Activated naive CD4-positive, alpha-beta T cell treated with anti-CD3 and anti-CD28 coated beads, Interleukin-2, amount 50 U/mL, for 72 hours (primary cell): ENCODE measurements at places on chromosomes 4 and X. TPM values are rescaled to one million over a fixed set of nuclear protein-coding genes. Genes with fewer than 3 reads are reported as not detected.

The CDKL2 gene
- 1.5 TPM for total RNA-seq

DNA sequence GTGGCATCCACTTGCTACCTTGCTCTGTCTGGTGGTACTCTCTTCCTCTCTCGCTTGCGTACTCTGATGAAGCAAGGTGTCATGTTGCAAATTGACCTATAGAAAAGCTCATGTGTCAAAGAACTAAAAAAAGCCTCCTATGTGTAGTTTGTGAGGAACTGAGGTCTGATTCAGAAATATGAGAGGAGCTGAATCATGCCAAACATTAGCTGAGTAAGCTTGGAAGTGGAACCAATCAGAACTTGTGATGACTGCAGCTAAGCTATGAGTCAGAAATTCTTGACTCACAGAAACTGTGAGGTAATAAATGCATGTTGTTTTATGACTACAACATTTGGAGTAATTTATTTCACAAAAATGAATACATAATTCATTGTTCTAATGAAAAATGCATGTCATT lies 2138.8 kb downstream of the PCDH7 start:
- no peak for DNase-seq

DNA sequence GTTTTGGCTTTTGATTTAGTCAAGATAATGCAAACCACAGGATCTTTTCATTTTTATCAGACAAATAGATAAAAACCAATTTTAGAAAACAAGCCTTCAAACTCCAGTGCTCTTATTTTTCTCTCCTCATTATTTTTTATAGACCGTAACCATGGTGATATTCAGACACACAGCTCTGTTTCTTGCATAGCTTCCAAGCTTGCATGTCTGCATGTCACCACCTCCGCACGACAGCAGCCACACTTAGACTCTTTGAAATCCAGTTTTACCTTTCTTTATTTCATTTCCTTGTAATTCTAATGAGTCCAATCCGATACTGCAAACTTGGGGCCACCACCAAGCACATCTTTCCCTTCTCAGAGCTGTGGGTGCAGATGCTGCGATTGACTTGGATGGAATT lies 94.3 kb upstream of the GPM6A start:
- DNase-seq: no peak

The PARM1 gene
- total RNA-seq: not detected

GRCh38 chrX:135328421-135329005 lies 19.2 kb downstream of the ETDC start:
- DNase-seq: no peak

DNA sequence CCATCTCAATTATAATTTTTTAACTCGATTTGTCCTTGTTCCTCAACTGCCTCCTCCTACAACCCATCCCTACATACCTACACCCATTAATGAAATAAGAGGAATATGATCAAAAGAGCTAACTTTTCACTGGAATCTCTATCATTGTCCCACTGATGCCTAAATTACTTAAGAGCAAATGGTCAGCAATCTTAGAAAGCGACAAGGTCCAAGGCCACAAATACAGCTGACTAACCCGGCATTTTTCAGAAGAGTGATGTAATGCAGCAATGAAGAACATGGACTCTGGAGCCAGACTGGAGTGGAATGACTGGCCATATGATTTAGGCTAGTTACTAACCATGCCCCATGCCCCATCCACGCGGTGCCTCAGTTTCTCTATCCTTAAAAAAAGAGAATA lies 56.2 kb downstream of the PPA2 start:
- DNase-seq: no peak

- no peak for DNase-seq
Observed at GRCh38 chr4:7917669-7918068, 22.0 kb downstream of the AFAP1 start.

DNA sequence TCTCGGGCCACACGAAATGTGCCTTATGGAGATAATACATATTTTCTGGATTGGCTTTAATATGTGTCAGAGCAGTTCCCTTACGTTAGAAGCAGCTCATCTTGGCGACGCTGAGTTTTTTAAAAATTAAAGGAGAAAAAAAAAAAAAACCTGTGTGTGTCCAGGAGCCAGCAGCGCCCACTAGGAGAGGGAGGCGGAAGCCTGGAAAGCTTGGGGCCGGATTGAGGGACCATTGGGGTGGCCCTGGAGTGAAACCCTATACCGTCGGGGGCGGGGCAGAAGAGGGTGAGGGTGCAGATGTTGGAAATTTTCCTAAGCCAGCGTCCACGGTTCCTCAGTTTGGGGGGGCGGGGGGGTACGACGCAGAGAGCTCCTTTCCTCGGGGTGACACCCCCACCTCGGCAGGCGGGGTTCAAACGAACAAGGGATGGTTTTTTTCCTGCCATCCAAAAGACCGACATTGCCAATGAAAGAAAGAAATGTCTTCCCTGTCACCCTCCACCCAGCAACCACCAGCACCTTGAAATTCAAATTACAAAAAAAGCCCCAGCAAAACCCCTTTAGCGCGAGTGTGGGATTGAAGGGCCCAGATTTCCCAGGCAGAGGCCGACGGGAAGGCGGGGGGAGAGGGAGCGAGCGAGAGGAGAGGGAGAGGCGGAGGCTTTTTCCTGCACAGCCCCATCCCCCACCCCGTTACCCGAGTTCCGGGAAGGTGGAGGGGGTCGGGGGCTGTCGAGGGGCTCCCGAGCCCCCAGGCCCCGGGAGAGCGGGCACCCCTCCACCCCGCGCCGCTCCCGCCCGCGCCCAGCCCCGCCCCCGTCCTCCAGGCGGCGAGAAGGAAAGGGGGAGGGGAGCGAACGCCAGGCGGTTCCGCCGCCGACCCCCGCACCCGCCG lies 859 bp downstream of the SMARCA1 start:
- DNase-seq: no peak

DNA sequence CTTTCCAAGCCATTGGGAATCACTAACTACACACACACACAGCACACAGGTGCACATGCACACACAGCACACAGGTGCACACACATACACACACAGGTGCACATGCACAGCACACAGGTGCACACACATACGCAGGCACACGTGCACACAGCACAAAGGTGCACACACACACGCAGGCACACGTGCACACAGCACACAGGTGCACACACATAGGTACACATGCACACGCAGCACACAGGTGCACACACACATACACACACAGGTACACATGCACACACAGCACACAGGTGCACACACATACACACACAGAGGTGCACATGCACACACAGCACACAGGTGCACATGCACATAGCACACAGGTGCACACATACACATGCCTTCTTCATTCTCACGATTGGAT lies 80.9 kb downstream of the HMX1 start:
- no peak for DNase-seq

DNA sequence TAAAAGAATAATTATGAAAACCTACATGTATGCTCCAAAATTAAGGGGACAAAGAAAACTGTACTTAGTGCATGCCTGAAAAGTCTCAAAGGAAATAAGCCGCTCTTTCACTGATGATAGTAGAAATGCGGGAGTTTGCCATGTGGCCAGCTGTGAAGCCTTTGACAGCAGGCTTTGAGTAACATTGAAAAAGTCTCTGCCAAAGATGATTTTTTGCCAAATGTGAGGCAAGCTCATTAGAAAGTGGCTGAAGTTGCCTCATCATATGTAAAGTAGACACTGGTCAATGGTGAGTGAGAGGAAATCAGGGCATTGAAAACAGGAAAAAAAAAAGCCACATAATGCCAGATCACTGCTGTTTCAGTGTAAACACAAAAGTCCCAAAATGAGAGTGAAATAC lies 2360.1 kb downstream of the PCDH7 start:
- no peak for DNase-seq

DNA sequence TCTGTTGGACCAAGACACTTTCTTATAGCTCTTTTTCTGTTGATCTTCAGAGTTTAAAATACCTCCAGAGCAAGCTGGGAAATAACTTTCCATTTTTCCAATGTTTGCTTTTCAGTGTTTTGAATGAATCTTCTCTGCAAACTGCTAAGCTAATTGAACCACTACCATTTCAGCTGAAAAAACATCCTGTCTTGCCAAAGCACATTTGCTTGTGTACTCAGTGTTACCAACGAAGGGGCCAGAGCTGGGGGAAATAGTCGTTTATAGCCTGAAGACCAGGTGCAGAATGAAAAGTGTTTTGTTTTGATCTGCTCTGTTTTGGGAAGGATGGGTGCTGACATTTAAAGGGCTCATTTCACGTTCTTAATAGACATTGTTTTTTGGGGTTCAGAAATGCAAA lies 88.4 kb upstream of the CLNK start:
- no peak for DNase-seq
